ENCODE measurements at places on chromosomes 1 and 21. TPM values are rescaled to one million over a fixed set of nuclear protein-coding genes. Genes with fewer than 3 reads are reported as not detected.

DNA sequence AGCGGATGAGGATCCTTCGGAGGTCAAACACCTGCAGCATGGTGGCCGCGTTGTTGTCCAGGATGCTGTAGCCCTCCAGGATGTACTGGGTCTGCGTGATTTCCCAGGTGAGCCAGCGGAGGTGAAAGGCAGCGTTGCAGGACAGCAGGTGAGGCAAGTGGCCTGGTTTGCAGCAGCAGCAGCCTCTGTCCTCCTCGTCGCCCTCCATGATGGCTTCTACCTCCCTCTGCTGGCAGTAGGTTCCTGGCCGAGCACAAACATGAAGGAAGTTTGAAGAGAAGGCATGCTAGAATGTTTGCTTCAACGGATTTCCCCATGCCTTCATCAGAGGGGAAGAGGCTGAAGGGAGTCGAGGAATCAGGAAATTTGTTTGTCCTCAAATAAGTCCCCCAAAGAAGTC lies 74.7 kb downstream of the NTPCR start:
- no peak for DNase-seq

- no peak for DNase-seq
These were observed 71.7 kb upstream of the JUN start for GRCh38 chr1:58855274-58856165.

MAB21L3 gene
- total RNA-seq = not detected

GRCh38 chr1:58779801-58780382 lies 4.0 kb downstream of the JUN start:
- DNase-seq = no peak

- no peak for DNase-seq
These were observed 1.2 kb downstream of the PRMT2 start for GRCh38 chr21:46636550-46637285.

GRCh38 chr1:210377731-210378333 lies 49.1 kb downstream of the HHAT start:
- DNase-seq = no peak

- DNase-seq = no peak
These were observed 28.7 kb upstream of the HMGN1 start for GRCh38 chr21:39377444-39378050.

- DNase-seq = no peak
These were observed 14.0 kb downstream of the CAMK1G start for GRCh38 chr1:209597499-209597898.

DNA sequence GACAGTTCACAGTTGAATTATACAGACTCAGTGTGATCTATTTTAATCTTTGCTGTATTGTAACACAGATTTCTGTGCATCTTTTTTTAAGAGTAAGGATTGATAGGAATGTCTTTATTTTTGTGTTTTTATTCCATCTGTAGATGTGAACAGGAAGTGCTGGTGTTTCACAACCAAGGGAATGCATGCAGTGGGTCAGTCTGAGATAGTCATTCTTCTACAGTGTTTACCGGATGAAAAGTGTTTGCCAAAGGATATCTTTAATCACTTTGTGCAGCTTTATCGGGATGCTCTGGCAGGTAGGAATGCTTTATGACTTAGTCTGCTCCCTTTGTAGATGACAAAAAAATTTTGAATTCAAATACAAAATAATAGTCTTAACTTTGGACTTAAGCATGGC lies 84.5 kb downstream of the CC2D1B start:
- DNase-seq = no peak

FCRL5 gene
- total RNA-seq = not detected

DNA sequence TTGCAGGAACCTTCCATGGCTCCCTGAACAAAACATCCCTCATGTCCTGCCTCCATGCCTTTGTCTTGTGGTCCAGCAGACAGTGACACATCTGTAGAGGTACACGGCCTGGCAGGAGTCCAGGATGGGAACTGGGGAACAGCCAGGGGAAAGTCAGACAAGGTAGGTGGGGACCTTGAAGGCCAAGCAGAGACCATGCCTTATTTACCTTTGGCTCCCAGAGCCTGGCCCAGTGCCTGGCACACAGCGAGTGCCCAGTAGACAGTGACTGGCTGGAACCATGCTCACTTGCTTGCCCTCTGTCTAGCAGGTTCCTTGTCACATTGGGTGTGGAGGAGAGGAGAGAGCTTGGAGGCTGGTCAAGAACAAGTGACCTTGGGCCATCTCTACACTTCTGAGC lies 81.0 kb downstream of the BCAR3 start:
- DNase-seq = no peak

- no peak for DNase-seq
These were observed at the start of gene PAQR6 for GRCh38 chr1:156247460-156248322. PAQR6 (minus strand) TSS chr1:156248056; CDS start chr1:156246731, 1,325 bp downstream.

DNA sequence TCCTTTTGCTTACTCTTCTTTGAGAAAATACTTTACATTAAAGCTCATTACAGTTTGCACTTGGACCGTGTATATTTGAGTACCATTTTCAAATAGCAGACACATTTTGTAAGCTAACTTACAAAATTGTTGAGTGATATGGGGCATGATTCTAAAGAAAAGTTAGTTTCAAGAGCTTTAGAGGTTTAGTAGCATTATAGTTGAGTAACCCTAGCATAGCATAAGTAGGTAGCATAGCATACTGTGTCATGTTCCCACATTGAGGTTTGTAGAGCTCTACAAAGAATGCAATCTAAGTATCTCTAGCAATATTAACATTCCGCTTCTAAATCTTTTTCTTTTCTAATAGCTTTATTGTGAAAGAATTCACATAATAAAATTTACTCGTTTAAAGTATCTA lies 92.0 kb downstream of the ITSN1 start:
- DNase-seq = no peak

DNA sequence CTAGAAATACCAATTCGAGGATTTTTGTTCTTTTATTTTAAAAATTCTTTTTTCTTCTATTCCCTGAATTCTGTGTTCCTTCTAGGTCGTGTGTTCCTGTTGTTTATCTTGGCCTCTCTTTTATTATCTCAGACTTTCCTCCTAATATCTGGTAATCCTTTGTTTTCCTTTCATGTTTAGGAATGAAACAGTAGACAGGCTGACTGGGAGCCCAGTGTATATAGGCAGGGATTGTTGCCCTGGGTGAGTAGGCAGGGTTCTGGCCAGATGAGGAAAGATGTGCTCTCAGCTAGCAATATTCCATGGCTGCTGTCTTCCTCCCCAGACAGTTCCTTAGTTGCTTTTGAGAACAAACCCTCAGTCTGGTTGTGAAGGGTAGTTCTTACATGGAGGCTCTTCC lies 161.8 kb upstream of the PDE4B start:
- DNase-seq = no peak

DNA sequence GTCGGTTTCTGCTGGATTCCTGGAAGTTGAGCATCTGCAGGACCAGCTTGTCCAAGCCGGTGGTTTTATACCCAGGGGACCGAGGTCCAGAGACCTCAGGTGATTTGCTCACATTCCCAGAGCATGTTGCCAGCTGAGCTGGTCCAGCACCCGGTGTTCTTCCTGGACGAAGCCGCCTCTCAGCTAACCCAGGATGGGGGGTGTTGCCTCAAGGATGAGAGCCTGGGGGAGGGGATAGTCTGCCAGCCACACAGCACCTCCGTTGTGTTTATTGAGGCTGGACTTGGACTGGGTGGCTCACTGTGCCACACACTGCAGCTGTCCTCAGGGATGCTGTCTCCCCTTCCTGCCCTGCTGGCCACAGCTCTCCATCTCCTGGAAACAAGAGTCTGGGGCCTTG lies 1.5 kb downstream of the TMEM201 start:
- no peak for DNase-seq
